Panc1 (cell line): ENCODE measurements at places on chromosomes 2 and 18. TPM values are rescaled to one million over a fixed set of nuclear protein-coding genes. Genes with fewer than 3 reads are reported as not detected.

CCL20 gene
- not detected for total RNA-seq

CCBE1 gene
- 0.13 TPM for total RNA-seq

TYMS gene
- 202 TPM for total RNA-seq

GTF2A1L gene
- not detected for total RNA-seq

AMER3 gene
- total RNA-seq, result not detected

GRCh38 chr18:75029481-75029880, 179.5 kb downstream of the PTGR3 start:
- no peak for DNase-seq

DNA sequence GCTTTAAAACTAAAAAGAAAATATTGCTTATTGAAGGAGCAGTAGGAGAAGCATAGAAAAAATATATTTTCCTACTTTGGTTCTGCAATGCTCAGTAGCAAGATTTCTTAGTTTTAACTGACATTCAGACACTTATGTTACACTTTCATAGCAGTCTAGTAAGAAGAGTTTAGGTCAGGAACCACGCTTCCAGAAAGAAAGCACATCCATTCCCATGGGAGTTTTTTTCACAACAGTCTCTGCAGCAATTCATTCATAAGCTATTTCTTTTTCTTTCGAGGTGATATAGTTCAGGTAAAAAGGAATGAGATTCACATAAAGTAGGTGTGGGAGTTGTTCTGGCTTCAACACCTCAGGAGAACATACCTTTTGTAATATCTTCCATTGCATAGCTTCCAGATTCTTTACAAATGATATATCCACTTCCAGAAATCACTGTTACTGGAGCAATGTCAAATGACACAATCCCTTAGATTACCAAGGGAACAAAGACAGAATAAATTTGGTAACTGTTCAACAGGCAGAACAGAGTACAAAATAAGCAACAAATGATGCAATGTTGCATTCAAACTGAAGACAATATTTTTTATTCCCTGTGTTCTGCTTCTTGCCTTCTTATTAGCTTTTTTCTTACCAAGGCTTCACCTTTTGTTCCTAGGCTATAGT, 95.2 kb upstream of the GULP1 start:
- DNase-seq, result no peak

- DNase-seq, result no peak
Observed at GRCh38 chr2:181465676-181466375, 8.6 kb downstream of the ITGA4 start.

- no peak for DNase-seq
Observed at GRCh38 chr2:134452042-134452733, 198.3 kb downstream of the MGAT5 start.

DNA sequence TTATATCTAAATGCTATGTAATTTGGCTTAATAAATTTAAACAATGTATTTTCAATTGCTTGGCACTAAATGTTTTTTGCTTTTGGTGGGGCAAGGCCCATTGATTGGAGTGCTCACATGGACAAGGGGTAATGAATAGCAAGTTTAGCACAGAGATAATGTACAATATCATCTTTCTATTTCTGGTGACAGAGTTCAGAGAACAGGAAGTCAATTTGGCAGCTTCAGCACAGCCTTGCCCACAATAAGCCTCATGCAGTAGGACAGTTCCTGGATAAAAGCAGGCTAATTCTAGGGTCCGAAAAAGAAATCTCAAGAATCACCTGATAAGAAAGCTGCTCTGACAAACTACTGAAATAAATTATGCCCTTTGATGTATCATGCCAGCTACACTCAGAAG, 443.9 kb upstream of the FSHR start:
- DNase-seq, result no peak

DNA sequence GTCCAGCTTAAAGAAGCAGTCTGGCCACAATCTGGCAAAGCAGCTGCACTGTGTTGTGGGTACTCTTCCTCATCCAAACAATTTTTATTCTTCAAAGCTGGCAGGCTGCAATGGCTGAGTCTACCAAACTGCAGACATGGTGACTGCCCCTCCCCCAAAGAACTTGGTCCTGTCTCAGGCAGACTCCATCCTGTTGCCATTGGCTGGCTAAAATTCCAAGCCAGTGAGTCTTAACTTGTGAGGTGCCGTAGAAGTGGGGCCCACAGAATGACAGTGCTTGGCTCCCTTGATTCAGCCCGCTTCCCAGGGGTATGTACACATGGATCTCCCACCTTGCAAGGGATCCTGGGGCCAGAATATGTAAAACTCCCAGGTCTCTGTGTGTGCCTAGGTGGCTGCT, 14.5 kb upstream of the NXPH2 start:
- DNase-seq, result no peak

- no peak for DNase-seq
Observed at GRCh38 chr2:2456721-2457120, 125.6 kb upstream of the MYT1L start.

- DNase-seq, result no peak
Observed at GRCh38 chr2:133425612-133426011, 142.7 kb downstream of the NCKAP5 start.
